NCI-H2029 treated with DMSO at 0.1 percent for 48 hours (cell line): ENCODE measurements at places on chromosomes 2 and 18.
A peak's percentile ranks its signal among the peaks of the same experiment; 100 is the strongest.

- no peak for DNase-seq
Measured at GRCh38 chr2:191184457-191184856, 33.7 kb upstream of the STAT4 start.

DNA sequence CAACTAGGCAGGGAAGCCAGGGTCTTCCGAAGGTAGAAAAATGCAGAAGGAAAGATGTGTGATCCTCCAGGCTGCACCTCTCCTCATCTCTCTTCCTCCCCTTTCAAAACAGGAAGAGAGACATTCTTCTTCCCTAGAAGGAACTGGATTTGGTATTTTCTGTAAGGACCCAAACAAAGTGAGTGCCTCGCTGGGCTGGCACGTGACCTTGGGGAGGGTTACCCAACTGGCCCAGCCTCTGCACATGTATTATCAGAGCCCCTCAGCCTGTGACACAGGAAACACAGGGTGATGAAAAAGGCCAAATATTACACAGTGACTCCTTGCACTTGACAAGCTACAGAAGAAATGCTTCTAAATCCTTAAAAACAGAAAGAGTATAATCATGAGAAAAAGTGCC is 2.3 kb downstream of the HJURP start:
- no peak for DNase-seq

GRCh38 chr2:190781604-190782198 is 98.9 kb upstream of the GLS start:
- peak; percentile 32 for DNase-seq

DNA sequence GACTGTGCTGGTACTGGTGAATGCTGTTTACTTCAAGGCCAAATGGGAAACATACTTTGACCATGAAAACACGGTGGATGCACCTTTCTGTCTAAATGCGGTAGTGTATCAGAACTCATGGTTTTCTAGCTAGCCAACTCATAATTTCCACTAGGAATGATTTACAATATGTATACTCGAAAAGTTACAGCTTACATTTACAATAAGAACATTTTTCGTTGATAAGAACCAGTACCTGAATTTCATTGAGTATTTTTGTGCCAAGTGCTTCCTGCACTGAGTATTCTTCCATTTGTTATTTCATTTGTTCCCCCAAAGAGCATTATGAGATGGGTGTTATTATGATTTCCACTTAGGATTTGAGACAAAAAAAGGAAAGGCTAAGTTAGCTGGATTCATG is 21.9 kb downstream of the SERPINB12 start:
- DNase-seq: no peak

- DNase-seq: no peak
Measured at GRCh38 chr18:12500986-12501385, 93.3 kb downstream of the PRELID3A start.

- DNase-seq: no peak
Measured at GRCh38 chr2:126811101-126811500, 87.6 kb upstream of the TEX51 start.

DNA sequence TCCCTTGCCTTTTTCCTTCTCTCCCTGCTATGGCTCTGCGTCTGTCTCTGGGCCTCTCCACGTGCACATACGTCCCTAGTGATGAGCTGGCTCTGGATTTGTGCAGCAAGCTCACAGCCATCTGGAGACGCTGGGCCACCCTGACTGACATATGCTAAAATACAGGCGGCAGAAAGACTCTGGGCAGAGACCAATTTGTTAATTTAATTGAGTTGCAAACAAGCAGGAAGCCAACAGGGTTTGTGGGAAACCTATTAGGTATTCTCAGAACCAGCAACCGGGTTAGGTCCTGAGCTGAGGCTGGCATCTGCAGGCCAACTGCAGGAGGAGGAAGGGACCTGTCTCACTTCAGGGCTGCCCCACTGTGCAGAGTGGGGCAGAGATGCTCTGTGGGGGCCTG is 53.5 kb upstream of the SMAD2 start:
- DNase-seq: no peak

GRCh38 chr2:102664471-102664909 is 45.1 kb downstream of the SLC9A2 start:
- DNase-seq: no peak

DNA sequence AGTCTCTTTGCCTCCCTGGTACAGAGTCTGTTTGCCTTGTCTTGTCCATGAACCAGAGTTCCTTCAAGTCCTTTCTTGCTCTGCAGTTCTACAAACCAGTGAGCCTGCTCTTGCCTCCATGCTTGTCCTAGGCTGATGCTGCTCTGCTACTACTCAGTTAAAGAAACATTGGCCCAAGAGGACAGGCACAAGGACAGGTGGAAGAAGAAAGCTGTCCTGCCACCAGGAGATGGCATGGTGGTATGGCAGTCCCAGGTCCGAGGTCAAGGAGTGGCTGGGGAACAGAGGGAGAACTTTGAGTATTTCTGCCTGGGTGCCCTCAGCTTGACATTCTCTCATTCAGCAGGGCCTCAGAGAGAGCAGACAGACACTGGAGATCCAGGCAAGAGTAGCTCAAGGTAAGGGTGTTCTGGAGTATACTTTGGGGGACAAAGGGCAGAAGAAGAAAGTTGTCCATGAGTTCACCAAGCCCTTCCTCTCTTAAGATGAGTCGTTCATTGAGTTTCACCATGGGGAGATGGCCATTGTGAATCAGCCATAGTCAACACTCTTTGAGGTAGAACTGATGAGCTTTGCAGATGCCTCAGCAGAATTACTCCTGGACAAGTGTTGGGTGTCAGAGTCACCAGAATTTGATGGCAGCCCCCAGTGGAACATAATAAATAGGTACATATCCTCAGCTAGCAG is 20.4 kb downstream of the TTC32 start:
- no peak for DNase-seq

- no peak for DNase-seq
Measured at GRCh38 chr2:188291142-188291616, 495 bp upstream of the GULP1 start.

DNA sequence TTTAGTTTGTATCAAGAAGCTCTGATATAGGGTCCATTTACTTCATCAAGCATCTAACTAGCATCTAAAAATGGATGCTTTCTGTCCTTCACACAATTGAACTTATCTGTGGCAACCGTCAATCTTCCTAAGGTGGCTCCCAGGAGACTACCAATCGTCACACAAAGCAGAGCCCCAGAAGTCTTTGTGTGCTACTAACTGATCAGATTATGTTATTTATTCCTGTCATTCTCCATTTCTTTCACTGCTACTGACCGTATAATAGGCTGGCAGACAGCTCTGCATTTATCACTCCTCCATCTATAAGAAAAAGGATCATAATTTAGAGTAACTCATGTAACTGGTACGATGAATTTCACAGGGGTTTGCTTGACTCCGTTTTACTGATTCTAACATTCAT is 585.0 kb upstream of the NXPH2 start:
- DNase-seq: no peak

- DNase-seq: no peak
Measured at GRCh38 chr2:199128476-199129229, 329.1 kb downstream of the SATB2 start.

GRCh38 chr18:53698907-53699306 is 525.6 kb downstream of the MBD2 start:
- DNase-seq: no peak

GRCh38 chr2:38073211-38074057 is 2.5 kb downstream of the CYP1B1 start:
- DNase-seq: no peak

DNA sequence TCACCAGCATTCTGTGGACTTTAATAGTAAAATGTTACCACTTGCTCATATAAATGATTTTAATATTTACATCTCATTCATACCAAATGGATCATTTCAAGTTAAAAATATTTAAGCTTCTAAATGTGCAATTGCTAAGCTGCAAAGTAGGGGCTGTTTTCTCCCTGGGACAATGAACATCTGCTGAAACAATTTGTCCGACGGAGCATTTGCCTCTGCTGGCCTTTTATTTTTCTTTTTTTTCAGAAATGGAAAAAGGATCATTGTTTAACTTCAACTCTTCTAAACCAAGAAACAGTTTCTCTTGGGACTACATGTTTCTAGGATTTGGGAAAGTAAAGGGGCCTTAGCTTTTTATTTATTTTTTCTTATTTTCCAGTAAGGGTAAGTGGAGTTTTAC is 43.8 kb upstream of the ITPRID2 start:
- no peak for DNase-seq

- DNase-seq: no peak
Measured at GRCh38 chr2:42868874-42869273, 76.5 kb upstream of the HAAO start.

DNA sequence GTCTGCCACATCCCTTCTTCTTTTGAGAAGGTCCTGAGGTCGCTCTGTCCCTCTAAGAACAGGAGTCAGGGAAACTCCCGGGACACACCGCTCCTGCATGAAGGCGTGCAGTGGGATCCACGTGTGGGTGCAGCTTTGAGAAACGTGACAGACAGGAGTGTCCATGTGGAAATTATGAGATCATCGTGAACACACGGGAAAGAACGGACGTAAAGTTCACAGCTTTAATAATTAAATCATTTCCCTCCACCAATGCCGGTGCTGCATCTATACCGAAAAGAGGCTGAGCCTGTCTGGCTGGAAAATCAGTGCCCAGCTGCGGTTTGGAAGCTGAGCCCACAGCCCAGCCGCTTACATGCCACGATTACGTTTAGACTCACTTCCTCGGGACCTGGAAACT is 372.4 kb upstream of the SALL3 start:
- no peak for DNase-seq

DNA sequence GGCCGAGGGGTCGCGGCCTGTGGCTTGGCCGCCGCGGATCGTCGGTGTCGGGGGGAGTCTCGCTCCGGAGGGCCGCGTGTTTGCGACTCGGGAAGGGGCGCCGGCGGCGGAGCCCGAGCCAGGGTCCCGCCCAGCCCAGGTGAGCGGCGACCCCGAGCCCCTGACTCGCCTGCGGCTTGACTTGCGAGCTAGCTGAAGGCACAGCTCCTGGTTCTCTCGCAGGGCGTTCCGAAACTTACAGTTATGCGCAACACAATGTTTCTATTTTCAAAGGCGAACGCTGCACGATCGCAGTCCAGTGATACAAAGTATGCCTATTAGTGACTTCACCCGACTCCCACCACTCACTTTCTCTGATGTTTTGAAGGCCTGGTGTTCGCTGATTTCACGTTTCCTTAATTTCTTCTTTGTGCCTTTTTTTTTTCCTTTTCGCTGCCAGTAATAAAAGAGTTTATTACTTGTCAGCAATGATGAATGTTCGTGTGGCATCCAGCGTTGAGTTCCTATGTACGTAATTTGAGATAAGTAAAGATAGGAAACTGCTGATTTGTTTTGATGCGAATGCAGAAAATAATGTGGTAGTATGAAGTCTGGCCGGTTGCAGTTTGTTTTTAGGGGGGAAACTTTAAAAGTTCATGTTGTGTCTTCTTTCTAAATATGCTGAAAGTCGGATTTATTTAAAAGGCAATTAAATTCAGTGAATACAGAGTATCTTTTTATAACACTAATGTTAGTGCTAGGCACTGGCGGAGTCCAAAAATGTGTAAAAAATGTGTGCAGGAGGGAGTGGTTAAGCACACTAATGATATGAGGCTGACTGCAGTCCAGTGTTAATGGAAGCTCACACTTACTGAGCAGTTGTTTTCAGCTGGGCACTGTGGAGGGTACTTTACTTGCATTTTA is 706 bp downstream of the UBXN2A start:
- no peak for DNase-seq

- no peak for DNase-seq
Measured at GRCh38 chr2:230140667-230141066, 71.9 kb upstream of the SLC16A14 start.

GRCh38 chr2:160869411-160869810 is 290.8 kb upstream of the TANK start:
- DNase-seq: no peak
